Esophagus squamous epithelium (tissue), 5 donors: ENCODE measurements at places on chromosomes 12 and 14.

- H3K27ac ChIP-seq: no peak overlapping the region
- no peak for DNase-seq
- H3K4me3 ChIP-seq: no peak overlapping the region
Observed at GRCh38 chr14:74348735-74349463, 628 bp downstream of the VRTN start.

DNA sequence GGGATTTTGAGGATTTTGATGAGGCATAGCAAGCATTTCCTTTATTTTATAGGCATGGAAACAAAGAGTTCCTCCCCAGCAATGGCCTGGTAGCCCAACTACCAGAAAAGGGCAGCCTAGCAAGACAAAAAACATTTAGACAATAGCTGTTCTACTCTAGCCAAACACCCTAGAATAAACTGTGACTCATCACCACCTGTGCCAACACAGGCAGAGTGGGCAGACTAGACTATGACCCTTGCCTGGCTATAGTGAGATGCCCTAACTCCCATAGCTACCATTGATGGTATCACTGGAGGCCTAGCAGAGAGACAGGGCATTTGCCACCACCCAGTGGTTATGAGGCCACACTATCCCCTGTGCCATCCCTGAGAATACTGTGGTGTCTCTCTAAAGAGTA is 15.5 kb upstream of the CCER1 start:
- H3K4me1 ChIP-seq: no peaks in the 10 kb centered on the region
- no peak overlapping the region for H3K4me3 ChIP-seq
- H3K27me3 ChIP-seq: no peaks in the 10 kb centered on the region
- no peak for DNase-seq
- no peak overlapping the region for H3K27ac ChIP-seq

DNA sequence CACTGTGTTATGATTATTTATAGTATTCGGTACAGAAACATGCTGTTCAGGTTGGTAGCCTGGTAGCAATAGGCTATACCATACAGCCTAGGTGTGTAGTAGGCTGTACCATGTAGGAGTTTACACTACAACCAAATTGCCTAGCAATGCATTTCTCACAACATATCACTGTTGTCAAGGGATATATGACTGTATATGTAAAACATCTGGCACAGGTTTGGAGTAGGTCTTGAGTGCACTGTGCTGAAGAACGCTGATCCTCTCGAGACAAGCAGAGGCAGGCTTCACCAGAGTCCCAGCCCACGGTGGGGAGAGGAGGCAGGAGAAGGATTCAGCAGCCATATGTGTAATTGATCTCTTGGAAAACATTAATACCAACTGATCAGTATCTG is 15.0 kb upstream of the TBX5 start:
- H3K4me1 ChIP-seq: no peaks in the 10 kb centered on the region
- no peaks in the 10 kb centered on the region for H3K36me3 ChIP-seq
- H3K27ac ChIP-seq: no peak overlapping the region
- peaks cover 50% of the 10 kb centered on the region for H3K27me3 ChIP-seq

DNA sequence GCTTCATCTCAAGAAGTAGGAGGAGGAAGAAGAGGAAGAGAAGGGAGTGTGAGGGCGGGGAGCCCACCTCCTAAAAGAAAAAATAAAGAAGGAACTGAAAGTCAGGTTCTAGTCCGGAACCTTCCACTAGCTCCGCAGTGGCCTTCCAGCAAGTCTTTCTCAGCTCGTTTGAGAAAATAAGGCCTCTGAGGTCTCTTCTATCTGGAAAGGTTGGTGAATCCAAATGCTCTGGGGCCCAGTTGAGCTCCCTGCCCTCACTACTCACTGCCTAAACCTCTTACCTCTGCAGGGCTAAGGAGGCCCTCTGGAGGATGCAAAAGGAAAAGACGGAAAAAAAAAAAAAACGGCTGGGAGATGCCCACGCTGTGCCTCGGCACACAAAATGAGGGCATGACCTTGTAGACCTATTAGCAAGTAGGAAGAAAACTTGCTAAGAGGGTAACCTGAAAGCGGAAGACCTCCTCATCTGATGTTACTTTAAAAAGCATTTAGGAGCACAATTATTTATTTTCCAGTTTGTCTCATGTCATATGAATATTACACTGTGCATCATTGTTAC is 35.9 kb downstream of the FBLN5 start:
- H3K27me3 ChIP-seq: no peaks in the 10 kb centered on the region
- peaks cover 12% of the 10 kb centered on the region for H3K4me1 ChIP-seq
- H3K36me3 ChIP-seq: no peaks in the 10 kb centered on the region
- no peak overlapping the region for H3K4me3 ChIP-seq
- DNase-seq: no peak

GRCh38 chr14:57526942-57527341 is 33.3 kb upstream of the CCDC198 start:
- no peaks in the 10 kb centered on the region for H3K36me3 ChIP-seq
- H3K27me3 ChIP-seq: no peaks in the 10 kb centered on the region
- no peaks in the 10 kb centered on the region for H3K4me1 ChIP-seq
- no peak overlapping the region for H3K27ac ChIP-seq

DNA sequence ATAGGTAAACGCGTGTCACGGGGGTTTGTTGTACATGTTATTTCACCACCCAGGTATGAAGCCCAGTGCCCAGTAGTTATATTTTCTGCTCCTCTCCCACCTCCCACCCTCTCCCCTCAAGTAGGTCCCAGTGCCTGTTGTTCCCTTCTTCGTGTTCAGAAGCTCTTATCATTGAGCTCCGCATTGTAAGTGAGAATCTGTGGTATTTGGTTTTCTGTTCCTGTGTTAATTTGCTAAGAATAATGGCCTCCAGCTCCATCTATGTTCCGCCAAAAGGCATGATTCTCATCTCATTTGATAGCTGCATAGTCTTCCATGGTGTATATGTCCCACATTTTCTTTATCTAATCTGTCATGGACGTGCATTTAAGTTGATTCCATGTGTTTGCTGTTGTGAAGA is 6.9 kb upstream of the GPRC5D start:
- no peak for DNase-seq
- no peaks in the 10 kb centered on the region for H3K27me3 ChIP-seq
- H3K27ac ChIP-seq: no peak overlapping the region
- H3K4me1 ChIP-seq: no peaks in the 10 kb centered on the region

- no peaks in the 10 kb centered on the region for H3K4me1 ChIP-seq
- no peak overlapping the region for H3K4me3 ChIP-seq
- H3K27me3 ChIP-seq: no peaks in the 10 kb centered on the region
Observed at GRCh38 chr12:30100741-30101140, 317.0 kb upstream of the TMTC1 start.

GRCh38 chr14:71341156-71341555 is 433.9 kb downstream of the PCNX1 start:
- no peaks in the 10 kb centered on the region for H3K27me3 ChIP-seq
- H3K36me3 ChIP-seq: no peaks in the 10 kb centered on the region
- no peak overlapping the region for H3K27ac ChIP-seq

GRCh38 chr12:1453810-1454209 is 140.6 kb downstream of the FBXL14 start:
- no peak overlapping the region for H3K4me3 ChIP-seq
- no peak for DNase-seq
- no peaks in the 10 kb centered on the region for H3K36me3 ChIP-seq
- H3K27me3 ChIP-seq: no peaks in the 10 kb centered on the region
- H3K4me1 ChIP-seq: no peaks in the 10 kb centered on the region

GRCh38 chr12:29895966-29896365 is 112.2 kb upstream of the TMTC1 start:
- H3K27me3 ChIP-seq: no peaks in the 10 kb centered on the region
- no peak for DNase-seq
- no peak overlapping the region for H3K27ac ChIP-seq

DNA sequence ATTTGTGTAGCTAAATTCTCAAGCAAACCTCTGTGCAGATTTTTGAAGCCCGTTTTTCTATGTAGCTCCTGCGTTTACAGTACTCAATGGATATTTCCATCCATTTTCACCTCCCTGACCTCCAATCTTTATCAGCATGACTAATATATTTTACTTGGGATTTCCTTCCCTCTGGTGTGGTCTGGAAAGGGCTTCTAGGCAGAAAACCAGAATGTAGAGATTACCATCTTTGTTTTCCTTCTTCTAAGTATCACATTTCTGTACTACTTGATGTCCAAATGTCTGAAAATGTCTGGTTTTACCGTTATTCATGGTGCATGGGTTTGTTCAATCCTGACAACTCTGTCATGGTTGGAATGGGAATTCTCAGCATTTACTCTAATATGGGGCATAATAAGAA is 907.6 kb upstream of the FLRT2 start:
- H3K4me3 ChIP-seq: no peak overlapping the region
- no peak for DNase-seq
- H3K36me3 ChIP-seq: no peaks in the 10 kb centered on the region
- no peaks in the 10 kb centered on the region for H3K27me3 ChIP-seq
- no peak overlapping the region for H3K27ac ChIP-seq
- H3K4me1 ChIP-seq: no peaks in the 10 kb centered on the region

DNA sequence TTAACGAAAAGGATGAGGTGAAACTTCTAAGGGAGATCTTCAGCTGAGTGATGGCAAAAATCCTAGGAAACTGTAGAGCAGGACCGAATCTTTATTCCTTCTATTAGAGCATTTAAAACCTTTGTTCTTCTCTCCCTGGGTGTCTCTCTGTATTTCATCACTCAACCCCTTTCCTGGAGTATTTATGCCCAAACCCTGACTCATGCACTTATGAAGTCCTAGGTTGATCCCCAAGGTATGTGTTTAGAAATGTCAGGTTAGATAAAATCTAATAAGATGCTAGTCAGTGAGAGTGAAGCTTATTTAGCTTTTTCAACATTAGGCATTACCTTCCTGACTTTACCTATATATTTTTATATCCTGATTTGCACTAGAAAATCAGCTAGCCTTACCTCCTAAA is 239.8 kb upstream of the NPAS3 start:
- no peak for DNase-seq
- no peaks in the 10 kb centered on the region for H3K36me3 ChIP-seq
- no peaks in the 10 kb centered on the region for H3K4me1 ChIP-seq
- H3K27ac ChIP-seq: no peak overlapping the region

- no peaks in the 10 kb centered on the region for H3K4me1 ChIP-seq
- no peak overlapping the region for H3K4me3 ChIP-seq
- no peak overlapping the region for H3K27ac ChIP-seq
- no peaks in the 10 kb centered on the region for H3K27me3 ChIP-seq
Observed at GRCh38 chr12:76621582-76622024, 62.0 kb upstream of the OSBPL8 start.

- H3K36me3 ChIP-seq: no peaks in the 10 kb centered on the region
- H3K27me3 ChIP-seq: no peaks in the 10 kb centered on the region
- no peaks in the 10 kb centered on the region for H3K4me1 ChIP-seq
- no peak overlapping the region for H3K4me3 ChIP-seq
Observed at GRCh38 chr12:108430245-108430644, 84.8 kb upstream of the FICD start.

DNA sequence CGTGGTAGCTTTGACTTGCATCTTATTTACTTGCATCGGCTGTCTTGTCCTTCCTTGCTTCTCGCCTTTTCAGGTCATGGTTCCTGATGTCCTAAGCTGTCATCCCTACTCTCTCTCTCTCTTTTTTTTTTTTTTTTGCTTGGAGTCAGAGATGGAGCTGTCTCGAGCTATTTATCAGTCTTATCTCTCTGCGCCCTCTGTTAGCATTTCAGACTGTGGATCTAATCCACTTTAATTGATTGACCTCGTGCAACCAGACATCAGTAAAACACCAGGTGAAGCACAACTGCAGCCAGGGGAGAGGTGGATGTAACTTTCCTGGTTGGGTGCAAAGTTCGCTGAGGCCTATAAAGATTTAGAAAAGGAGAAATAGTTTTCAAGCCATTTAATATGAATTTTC is 554.8 kb downstream of the DIO2 start:
- H3K36me3 ChIP-seq: no peaks in the 10 kb centered on the region
- no peak for DNase-seq
- no peaks in the 10 kb centered on the region for H3K4me1 ChIP-seq
- H3K27me3 ChIP-seq: no peaks in the 10 kb centered on the region
- H3K4me3 ChIP-seq: no peak overlapping the region

GRCh38 chr12:72869024-72869423 is 596.9 kb downstream of the TRHDE start:
- no peaks in the 10 kb centered on the region for H3K36me3 ChIP-seq
- H3K4me1 ChIP-seq: no peaks in the 10 kb centered on the region
- no peak overlapping the region for H3K4me3 ChIP-seq

DNA sequence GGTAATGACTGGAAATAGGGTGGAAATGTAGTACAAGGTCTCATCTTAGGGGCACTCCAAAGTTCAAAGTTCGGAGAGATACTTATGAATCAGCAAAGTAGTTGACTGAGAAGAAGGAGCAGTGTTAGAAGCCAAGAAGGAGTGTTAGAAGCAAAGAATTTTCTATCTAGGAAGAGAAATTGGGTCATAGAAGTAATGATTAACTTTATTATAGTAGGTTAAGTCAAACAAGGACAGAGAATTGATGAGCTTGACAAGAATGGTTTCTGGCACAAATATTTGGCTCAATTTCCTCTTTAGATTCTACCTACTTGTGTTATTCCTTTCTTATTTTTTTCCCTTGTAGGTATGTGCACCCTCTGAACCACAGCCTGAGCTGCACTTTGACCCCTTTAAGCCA is 810.5 kb upstream of the LRFN5 start:
- no peaks in the 10 kb centered on the region for H3K4me1 ChIP-seq
- no peaks in the 10 kb centered on the region for H3K36me3 ChIP-seq
- H3K27me3 ChIP-seq: no peaks in the 10 kb centered on the region

DNA sequence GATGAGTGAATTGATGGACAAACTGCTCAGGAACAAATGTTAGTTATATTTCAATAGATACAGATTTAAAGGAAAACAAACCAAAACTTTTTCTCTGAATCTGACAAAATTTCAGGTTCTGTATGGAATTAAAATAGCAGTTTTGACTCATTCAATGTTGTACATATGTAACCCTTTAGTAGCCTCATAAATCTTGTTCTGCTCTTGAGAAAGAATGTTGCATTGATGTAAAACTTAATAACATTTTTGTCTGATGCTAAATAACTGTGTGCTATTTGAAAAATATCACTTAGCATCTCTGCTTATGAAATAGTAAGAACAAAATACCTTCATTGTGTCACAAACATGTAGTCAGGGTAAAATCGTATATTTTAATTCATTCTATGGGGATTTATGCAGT is 168.9 kb upstream of the NOVA1 start:
- DNase-seq: no peak
- no peak overlapping the region for H3K4me3 ChIP-seq
- H3K4me1 ChIP-seq: no peaks in the 10 kb centered on the region
- no peaks in the 10 kb centered on the region for H3K36me3 ChIP-seq

DNA sequence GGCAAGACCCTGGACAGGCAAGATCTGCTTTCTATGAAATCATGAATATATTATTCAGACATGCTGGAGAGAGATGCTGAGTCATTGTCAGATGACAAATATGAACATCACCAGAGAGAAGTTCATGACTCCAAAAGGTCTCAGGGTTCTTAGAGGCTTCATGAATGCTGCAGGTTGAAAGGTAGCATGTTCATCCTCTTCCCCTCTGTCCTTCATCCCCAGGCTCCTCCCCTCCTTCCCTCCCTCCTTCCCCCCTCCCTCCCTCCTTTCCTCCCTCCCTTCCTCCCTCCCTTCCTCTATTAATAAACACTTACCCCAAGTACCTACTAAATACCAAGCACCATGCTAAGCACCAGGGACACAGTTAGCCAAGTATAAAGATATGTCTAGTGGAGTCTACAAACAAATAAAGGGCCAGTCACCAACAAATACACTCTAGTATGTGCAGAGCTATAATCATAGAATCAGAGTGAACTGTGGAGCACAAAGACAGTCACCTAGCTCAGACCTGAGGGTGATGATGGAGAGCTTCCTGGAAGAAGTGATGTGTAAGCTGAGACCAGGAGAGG is 46.2 kb downstream of the RPH3A start:
- no peak overlapping the region for H3K27ac ChIP-seq
- no peaks in the 10 kb centered on the region for H3K4me1 ChIP-seq
- DNase-seq: no peak
- H3K27me3 ChIP-seq: no peaks in the 10 kb centered on the region

- DNase-seq: no peak
- H3K27ac ChIP-seq: no peak overlapping the region
- H3K4me1 ChIP-seq: peaks cover 17% of the 10 kb centered on the region
Observed at GRCh38 chr12:5515458-5515857, 83.5 kb downstream of the NTF3 start.
